ENCODE measurements at places on chromosomes 2 and 18. TPM values are rescaled to one million over a fixed set of nuclear protein-coding genes. Genes with fewer than 3 reads are reported as not detected.

Gene FHOD3
- total RNA-seq = 3.0 TPM

Gene FBXO15
- 0.49 TPM for total RNA-seq

Gene TXNDC9
- total RNA-seq = 51.8 TPM

Gene IER3IP1
- 24.8 TPM for total RNA-seq

Gene LIMS1
- total RNA-seq = 91.2 TPM

Gene MYCN
- total RNA-seq = not detected

Gene FRZB
- 0.18 TPM for total RNA-seq

Gene KCNK3
- not detected for total RNA-seq

Gene TNFAIP6
- 51.9 TPM for total RNA-seq

Gene DYSF
- total RNA-seq = 1.2 TPM

Gene AQP12A
- not detected for total RNA-seq

Gene MARCHF4
- total RNA-seq = 0.57 TPM

Gene ASXL2
- total RNA-seq = 22.0 TPM

Gene SGO2
- 23.3 TPM for total RNA-seq

Gene POMC
- total RNA-seq = 0.63 TPM

Gene SLC16A14
- 0.49 TPM for total RNA-seq

Gene MAP3K19
- total RNA-seq = not detected

Gene MAP2
- 2.1 TPM for total RNA-seq

Gene ANKRD30BL
- 0.16 TPM for total RNA-seq

Gene C2orf76
- total RNA-seq = 8.6 TPM

Gene CAPN14
- 0.16 TPM for total RNA-seq
